ENCODE measurements at places on chromosomes 5 and 9.

GRCh38 chr5:78537411-78537810 is 111.2 kb downstream of the LHFPL2 start:
- no peak for DNase-seq

- DNase-seq: no peak
Measured at GRCh38 chr9:7129391-7129790, 371.6 kb downstream of the KDM4C start.

DNA sequence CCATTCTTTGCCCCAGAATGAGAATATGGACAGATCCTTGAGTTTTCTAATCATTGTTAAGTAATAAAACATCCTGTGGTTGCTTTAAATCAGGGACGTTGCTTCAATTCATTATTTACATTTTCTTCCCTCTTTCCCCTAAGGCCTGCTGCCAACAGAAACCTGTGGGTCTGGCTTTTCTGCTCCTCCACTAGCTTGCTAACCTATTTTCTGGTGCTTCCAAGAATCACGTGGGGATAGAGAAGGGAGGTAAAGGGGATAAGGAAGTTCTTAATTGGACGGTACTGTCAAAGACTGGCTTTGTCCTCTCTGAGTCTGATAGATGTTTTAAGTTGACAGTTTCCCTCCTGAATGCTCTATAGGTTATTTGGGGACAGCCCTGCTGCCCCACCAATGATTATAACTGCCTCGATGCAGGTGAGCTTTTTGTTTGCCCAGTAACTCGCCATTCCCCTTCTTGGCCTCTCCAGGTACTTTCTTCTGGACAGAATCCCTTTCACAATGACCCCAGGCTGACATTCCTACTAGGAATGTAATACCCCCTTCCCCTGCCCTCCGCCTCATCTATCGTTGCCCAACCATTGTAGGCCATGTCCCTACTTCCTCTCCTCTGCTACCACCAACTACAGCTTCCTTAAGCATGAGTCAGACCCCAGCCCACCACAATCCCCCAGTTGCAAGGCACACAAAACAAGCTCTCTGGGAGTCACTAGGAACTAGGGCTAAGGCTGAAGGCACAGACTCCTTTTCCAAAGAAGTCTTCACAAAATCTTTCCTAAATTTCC is 19.9 kb upstream of the CPEB4 start:
- DNase-seq: peak; percentile 83

DNA sequence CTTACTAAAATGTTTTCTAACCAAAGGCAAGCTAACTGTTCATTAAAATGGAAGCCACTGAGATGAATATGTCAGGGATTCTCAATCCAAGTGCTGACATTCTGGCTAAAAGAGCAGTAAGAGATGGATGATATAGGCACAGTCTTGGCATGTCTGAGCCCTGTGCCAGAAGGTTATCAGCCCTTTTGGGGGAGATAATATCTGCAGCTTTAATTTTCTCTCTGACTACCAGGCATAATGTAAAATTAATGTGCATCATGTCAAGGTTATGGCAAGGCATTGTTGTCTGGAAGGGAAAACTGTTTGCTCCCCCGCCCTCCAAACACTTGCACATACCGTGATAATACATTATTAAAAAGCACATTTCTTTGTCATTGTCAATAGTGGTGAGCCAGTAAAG is 609.8 kb downstream of the ZNF608 start:
- DNase-seq: no peak

DNA sequence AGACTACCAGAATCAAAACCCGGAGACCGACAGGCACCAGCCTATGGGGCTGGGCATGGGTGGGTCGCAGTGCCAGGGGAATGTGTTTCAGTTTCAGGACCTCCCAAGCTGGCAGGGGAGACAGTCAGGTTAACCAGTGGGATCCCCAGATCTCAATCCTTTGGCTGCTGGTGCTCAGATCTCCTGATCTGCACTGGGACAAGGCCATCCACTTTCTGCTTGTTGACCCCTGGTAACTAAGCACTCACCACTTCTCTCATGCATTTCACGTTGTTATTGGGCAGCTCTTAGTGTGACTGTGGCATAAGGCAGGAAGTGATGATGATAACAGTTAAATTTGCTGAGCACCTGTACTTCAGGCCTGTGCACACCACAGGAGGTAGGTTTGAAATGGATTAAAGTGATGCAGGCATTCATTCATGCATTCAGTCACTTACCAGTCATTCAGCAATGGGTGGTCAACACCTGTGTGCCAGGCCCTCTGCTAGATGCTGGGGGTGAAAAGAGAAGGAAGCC is 42.1 kb upstream of the STXBP1 start:
- DNase-seq: no peak

- peak; percentile 95 for DNase-seq
Measured at GRCh38 chr9:137000177-137000930, 4.0 kb upstream of the CLIC3 start.

DNA sequence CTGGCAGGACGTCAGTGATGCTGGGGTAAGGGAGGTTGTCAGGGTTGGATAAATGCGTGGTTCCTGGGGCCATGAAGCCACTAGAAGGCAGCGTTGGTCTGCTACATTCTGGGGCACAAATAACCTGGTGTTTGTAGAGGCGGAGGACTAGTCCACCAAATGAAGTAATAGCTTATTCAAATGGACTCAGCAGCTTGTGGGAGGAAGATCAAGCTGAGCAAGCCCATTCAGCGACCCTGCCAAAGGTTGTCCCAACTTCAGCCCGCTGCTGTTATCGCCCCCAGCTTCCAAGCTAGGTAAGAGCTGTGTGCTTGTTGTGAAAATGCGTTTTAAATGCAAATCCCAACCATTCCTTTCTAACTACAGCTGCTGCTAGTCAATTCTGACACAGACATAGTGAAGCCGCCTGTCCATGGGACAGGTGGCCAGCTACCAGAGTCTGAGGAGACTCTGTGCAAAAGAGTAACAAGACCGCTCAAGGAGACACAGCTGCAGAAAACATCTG is 7.6 kb upstream of the FAM240B start:
- peak; percentile 27 for DNase-seq

GRCh38 chr9:78605041-78606000 is 308.4 kb downstream of the PSAT1 start:
- DNase-seq: no peak

DNA sequence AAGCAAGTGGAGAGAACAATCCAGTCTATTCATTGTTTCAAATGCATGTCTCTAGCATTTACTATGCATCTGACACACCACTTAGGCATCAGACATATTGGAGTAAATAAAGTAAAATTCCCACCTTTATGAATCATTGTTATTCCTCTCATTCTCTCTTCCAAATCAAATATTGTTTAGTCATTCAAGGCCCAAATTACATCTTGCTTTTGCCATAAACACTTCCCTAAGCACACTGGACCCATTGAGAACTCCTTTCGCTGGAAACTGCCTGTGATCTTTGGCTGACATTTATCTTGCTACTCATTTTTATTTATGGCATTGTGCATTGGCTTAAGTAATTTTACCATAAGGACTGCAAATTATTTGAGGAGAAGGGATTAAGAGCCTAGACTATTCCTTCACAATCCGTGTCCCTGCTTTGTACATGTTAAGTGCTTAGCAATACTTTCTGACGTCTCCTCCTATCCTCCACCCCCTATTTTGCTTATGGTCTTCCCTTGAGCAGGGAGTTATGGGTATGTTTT is 7.4 kb downstream of the C5orf46 start:
- DNase-seq: no peak

GRCh38 chr9:125295657-125296056 is 34.0 kb downstream of the GAPVD1 start:
- DNase-seq: no peak

DNA sequence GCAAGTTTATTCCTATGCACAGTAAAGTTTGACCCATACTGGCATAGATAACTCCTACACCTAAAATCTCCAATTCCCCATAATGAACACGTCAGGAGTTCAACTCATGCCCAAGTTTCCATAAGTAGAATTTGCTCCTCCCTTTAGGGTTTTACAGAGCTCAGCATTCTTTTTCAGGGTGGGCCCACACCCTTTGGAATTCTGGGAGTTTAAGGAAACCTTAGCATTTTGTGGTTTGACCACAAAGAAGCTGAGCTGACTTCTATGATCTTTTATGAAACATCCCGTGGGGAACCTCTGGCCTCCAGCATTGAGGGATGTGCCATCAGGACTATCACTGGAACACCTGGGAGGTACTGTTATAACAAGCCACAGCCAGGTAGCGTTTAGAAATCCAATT is 220.6 kb upstream of the MAP3K1 start:
- no peak for DNase-seq

DNA sequence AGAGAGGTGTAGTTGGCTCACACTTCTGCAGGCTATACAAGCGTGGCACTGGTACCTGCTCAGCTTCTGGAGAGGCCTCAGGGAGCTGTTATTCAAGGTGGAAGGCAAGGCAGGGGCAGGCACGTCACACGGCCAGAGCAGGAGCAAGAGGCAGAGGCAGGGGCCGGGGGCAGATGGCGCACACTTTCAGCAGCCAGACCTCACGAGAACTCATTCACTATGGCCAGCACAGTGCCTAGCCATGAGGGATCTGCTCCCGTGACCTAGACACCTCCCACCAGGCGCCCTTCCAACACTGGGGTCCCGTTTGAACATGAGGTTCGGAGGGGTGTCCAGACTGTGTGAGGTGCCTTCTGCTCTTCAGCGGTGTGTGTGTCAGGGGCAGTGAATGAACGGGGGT is 71.0 kb upstream of the FCN1 start:
- no peak for DNase-seq

GRCh38 chr9:115551396-115551795 is 433.4 kb upstream of the TNC start:
- peak; percentile 6 for DNase-seq

- no peak for DNase-seq
Measured at GRCh38 chr9:91151718-91152095, 210.0 kb downstream of the AUH start.

DNA sequence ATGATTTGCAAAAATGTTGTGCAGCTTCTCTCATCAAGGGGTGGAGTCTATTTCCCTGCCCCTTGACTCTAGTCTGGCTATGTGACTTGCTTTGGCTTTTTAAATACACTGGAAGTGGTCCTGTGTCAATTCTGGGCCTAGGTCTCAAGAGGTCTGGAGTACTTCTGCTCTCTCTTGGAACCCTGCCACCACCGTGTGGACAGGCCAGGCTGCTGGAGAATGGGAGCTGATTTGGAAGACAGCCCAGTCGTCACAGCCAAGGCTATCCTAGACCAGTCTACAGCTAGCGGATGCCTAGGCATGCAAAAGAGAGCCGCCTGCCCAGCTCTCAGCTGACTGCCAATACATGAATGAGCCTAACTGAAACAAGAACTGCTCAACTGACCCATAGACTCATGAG is 56.7 kb upstream of the CLINT1 start:
- no peak for DNase-seq

- DNase-seq: no peak
Measured at GRCh38 chr9:112853882-112854585, 36.6 kb downstream of the SLC46A2 start.

DNA sequence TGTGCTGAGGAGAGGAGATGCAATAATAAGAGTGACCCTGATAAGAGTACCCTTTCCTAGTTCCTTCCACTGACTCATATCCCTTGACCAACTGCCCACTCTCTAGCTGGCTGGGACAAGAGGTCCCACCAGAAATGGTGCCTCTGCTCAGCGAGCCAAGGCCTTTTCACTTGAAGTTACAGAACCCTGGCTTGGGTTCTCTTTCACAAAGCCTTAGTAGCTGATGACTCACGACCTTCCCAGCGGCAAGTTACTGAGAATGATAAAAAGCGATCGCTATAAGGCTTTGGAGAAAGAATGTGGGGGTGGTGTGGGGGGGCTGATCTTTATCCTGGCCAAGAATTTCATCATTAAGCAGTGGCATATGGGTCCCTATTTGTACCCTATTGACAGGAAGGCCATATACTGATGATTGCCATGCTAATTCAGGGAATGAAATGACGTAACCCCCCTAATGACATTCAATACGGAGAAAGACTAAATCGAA is 90.3 kb downstream of the FBXO38 start:
- no peak for DNase-seq

- peak; percentile 39 for DNase-seq
Measured at GRCh38 chr9:1994180-1994579, 21.0 kb upstream of the SMARCA2 start.

GRCh38 chr5:157947156-157947555 is 88.2 kb upstream of the CLINT1 start:
- DNase-seq: no peak

DNA sequence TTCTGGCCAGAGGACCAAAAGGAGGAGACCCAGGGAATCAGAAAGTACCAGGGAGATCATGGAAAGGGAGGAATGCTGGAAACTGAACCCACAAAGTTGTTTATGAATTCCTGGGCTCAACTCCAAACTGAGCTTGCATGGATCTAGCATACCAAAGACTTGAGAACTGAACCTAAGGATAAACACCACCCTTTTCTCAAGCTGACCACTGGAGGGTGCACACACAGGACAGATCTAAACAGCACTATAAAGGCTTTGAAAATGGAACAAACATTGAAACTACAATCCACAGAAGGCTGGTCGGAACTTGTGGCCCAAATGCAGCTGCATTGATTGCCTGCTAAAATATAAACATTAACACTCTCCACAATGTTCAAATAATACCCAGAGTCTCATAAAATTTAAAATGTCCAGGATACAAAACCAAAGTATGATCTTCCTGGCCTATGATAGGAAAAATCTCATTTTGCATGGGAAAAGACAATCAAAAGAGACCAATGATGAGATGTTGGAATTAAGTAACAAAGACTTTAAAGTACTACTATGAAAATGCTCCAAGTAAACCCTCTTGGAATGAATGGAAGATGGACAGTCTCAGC is 15.6 kb upstream of the IRF1 start:
- peak; percentile 44 for DNase-seq

GRCh38 chr5:171724468-171725204 is 61.0 kb upstream of the SMIM23 start:
- no peak for DNase-seq

DNA sequence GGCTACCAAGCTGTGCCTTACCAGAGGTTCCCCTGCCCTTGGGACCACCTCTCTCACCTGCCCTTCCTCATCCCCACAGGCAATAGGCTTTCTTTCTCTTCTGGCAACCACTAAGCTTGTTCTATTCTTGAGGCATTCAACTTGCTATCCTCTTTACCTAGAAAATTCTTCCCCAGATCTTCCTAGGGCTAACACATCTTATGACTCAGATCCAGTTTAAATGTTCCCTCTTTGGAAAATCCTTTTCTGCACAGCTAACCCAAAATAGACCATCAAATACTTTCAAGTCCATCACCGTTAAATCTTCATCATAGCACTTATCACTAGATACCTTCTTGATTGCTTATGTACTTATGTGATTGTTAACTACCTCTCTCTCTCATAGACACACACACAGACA is 93.7 kb downstream of the ENC1 start:
- no peak for DNase-seq

GRCh38 chr9:95055334-95055850 is 262.1 kb downstream of the FANCC start:
- DNase-seq: no peak

DNA sequence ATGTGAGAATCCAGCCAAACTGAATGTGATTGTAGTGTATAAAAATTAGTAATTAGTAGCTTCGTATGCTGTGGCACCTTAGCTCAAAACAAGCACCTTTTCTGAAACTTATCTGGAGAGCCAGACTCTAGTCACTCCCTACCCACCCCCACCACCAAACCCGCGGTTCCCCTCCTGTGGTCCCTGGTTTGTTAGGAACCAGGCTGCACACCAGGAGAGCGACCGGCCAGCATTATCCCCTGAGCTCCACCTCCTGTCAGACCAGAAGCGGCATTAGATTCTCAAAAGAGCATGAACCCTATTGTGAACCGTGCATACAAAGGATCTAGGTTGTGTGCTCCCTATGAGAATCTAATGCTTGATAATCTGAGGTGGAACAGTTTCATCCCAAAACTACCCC is 498.6 kb downstream of the CHSY3 start:
- no peak for DNase-seq
